ENCODE measurements at places on chromosomes 1 and 21.

DNA sequence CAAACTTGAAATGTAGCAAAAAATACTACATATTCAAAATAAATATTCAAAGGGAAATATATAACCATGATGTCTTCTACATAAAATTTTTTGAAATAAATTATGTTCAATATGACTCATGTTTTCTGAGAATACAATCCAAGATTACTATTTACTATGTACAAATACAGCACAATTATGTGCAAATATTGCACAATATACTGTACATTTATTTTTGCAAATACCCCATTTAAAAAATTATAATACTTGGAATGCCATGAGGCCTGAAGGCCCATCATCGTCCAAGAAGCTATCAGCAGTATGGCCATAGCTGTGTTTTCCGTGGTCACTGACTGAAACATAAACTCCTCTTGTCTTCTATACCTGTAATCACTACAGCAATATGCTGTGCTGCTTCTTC, 12.3 kb downstream of the CCDC181 start:
- DNase-seq, result no peak

- no peak for DNase-seq
These were observed 28.6 kb downstream of the UAP1 start for GRCh38 chr1:162590101-162590500.

DNA sequence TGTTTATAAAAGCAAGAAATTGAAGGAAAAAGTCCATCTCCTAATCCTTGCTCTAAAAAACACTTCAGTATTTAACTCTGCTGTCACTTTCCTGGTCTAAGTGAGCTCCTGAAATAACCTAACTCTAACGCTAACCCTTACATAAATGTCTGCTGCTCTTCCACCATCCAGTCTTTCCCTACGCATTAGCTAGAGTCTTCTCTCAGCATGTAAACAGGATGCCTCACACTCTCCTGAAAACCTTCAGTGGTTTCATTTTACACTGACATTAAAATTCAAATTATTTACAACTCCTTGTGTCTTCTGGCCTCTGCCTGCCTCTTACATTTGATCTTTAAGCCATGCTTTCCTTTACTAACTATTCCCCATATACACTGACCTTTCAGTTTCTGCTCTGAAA, 697.6 kb upstream of the CXADR start:
- DNase-seq, result no peak

GRCh38 chr1:40599926-40600325, 65.6 kb downstream of the RIMS3 start:
- no peak for DNase-seq

DNA sequence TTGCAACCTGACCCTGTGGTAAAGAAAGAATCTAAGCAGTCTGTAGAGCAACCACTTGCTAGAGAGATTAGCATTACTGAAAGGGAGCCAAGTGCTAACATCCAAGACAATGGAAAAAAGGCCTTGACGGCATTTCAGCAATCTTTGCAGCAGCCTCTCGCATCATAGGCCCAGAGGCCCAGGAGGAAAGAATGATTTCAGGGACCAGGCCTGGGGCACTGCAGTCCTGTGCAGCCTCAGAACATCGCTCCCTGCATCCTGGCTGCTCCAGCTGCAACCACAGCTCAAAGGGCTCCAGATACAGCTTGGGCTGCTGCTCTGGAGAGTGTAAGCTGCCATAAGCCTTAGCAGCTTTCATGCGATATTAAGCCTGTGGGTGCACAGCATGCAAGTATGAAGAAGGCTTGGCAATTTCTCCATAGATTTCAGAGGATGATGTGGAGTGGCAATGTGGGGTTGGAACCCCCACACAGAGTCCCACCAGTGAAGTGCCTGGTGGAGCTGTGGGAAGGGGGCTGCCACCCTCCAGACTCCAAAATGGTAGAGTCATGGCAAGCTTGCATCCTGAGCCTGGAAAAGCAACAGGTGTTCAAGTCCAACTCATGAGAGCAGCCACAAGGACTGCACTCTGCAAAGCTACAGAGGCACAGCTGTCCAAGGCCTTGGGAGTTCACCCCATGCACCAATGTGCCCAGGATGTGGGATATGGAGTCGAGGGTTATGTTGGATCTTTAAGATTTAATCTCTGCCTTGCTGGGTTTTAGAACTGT, 110.6 kb upstream of the HMGB4 start:
- DNase-seq, result no peak

DNA sequence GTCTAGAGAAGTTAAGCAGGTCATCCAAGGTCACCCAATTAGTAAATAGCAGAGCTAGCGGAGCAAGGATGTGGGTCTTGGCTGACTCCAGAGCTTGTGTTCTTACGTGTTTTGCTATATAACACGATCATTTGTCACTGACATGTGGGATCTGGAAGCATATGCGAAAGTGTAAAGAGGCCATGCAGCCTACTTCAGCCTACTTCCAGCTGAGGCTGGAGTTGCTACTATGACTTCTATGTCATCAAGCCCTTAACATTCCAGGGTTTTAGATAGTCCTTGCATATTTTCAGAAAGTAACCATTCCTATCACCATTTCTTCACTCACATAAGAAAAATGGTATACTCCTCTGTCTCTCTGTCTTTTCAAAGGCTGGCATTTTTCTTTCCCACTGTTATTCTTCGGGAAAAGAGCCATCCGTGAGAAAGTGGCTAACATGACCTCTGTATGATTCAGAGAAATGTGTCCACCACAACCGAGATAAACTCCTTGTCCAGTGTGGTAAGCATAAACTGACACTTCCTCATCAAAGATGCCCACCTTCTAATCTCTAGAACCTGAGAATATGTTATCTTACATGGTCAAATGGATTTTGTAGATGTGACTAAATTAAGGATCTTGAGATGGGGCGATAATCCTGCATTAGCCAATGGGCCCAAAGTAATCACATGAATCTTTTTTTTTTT, 24.0 kb upstream of the ABL2 start:
- no peak for DNase-seq

DNA sequence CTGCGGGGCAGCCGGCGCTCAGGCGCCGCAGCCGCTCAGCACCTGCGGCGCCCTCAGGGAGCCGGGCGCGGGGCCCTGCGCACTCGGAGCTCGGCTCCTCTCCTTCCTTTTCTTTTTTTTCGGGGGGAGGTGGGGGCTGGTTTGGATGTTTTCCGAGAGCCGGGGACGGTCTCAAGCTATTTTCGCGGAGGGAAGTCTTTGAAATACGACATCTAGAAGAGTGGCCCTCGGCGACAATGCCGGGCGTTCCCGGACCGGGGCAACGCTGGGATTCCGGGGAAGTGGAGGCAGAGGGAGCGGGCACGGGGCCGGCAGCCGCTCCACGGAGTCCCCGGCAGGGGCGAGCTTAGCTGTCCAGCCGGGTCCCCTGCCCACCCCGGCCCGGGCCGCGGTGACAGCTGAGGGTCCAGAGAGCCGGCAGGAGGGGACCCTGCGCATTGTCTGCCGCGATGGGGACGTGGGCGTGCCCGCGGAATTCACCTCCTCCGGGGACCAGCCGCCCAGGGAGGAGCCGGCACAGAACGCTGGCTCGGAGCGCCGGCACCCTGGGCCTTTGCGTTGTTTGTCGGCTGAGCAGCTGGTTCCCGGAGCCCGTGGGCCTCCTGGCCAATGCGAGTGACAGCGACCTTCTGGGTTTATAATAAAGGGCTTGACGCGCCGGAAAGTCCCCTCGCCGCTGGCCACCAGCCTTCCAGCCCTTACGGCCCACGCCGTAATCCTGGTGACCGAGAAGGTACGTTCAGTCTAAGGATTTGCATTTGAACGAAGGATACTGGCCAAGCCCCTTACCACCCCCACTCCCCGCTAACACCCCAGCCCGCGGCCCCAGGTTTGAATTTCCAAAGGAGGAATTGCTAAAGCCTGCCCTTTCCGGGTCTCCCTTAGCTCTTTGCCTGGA, 582 bp downstream of the SLC37A1 start:
- DNase-seq, result peak; percentile 53

- DNase-seq, result no peak
These were observed 141.8 kb upstream of the ZRANB2 start for GRCh38 chr1:71222668-71223067.

DNA sequence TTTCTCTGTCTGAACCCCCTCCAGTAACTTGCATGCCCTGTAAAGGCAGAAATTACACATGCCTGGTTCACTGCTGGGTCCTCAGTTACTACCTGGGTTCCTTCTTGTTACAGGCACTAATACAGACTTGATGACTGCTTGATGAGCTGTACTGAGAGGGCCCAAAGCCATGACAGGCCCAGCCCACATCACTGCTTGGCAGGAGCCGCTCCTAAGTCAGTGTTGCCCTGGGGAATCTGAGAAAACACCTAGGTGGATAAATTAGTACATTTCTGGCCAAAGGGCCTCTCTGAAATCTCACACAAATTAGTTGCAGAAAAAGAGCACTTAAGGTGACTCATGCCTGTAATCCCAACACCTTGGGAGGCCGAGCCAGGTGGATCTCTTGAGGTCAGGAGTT, 37.8 kb upstream of the IRF2BP2 start:
- DNase-seq, result no peak

GRCh38 chr1:169890761-169891538, 2.7 kb downstream of the SCYL3 start:
- no peak for DNase-seq

DNA sequence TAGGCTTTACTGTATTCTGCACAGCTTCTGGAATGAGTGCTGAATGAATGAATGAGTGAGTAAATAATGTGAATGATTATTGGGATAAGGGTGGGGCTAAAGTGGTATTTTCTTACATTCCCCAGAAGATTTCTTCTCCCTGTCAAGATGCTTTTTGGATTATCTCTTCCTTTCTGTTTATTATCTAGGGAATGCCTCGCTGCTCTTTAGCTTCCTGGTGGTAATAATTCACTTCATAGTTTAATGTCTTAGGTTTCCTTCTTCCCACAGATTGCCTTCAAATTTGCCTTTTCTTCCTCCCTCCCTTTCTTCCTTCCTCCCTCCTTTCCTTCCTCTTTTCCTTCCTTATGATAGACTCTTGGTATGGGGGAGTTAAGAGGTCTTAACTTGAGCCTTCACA, 24.0 kb downstream of the DDR2 start:
- DNase-seq, result no peak

- DNase-seq, result no peak
These were observed 13.4 kb downstream of the NHLH2 start for GRCh38 chr1:115827452-115828044.

DNA sequence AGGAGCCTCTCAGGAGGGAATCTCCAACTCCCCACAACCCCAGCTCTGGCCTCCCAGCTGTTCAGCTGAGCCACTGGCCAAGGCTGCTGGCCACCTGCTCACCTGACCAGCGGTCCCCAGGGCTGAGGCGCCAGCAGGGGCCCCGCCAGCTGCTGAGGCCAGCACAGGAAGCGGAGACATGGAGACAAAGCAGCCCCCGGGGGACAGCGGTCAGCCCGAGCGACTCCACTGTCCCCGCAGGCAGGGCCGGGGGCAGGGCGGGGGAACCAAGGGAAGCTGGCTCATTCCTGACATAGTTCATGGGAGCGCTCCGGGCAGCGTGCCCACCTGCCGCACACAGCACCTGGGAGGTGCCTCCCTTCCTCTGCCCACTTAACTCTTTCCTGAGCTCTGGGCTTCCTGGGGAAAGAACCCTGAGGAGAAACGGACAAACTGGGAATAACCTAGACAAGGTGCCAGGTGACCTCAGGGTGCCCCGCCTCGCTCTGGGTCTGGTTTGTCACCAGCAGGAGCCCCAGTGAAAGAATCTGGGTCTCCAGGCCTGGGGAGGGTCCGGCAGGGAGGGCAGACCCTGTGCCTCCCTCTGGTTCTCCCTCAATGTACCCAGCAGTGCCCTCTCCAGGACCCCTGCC, 10.7 kb downstream of the EPHA2 start:
- peak; percentile 80 for DNase-seq

- no peak for DNase-seq
These were observed 1.6 kb upstream of the MOV10 start for GRCh38 chr1:112672842-112673241.

GRCh38 chr1:220462752-220463151, 65.2 kb upstream of the MARK1 start:
- DNase-seq, result peak; percentile 48

DNA sequence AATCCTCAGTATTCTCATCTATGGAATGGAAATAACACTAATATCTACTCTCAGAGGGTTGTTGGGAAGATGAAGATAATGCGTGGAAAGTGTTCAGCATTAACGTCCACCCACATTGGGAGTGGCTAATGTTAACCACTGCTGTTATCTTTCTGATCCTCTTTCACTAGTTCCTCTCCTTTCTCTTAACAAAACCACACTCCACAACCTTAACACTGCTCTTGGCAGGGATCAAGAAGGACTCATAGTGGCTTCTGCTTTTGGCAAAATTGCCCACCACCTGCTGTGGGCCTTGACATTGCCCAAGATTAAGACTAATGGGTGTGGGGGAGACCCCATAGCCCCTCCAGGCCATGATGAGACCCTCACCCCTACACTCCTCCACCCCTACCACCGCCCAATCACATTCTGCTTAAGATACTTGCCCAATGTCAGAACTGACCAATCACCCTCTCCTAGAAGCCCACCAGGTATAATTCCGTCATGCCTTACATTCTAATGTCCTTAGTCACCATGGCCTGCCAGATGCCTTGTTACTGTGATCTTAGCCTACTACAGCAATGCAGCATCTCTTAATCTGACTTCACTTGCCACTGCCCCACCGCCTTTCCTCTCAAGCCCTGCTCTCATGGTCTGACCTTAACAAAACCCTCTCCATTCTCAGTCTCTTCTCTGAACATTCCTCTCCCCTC, 27.1 kb downstream of the DHCR24 start:
- DNase-seq, result no peak

GRCh38 chr1:219333626-219334025, 159.9 kb downstream of the LYPLAL1 start:
- no peak for DNase-seq

DNA sequence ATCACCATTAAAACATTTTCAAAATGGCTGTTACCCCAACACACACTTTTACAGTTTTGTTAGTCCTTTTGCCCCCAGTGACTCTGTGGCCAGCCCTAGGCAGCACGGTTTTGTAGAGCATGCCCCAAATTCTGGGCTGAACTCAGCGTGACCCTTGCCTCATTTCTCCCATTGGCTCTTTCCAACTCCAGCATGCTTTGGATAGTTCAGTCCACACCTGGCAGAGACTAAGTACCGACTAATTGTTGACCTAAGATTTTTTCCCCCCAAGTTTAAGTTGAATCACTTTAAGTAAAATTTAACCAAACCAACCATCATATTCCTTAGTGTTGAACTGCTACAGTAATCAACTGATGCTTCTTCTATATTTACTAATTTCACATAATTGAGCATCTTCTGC, 62.4 kb upstream of the LRRC8B start:
- DNase-seq, result no peak

DNA sequence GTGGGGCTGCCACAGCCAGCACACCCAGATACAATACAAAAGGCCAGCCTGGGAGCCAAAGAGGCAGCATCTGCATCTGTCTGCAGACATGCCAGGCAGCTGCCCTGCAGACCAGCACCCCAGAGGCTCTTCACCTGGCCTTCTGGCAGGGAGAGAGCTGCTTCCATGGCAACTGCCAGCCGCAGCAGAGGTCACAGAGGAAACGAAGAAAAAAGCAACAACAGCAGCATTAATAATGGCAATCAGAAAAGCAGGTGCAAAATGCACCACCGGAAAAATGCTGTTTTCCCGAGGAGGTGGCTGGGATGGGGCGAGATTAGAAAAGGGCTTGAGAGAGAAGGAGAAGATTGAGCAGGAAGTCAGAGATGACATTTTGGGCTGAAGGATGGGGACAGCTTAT, 309.5 kb downstream of the PCP4 start:
- DNase-seq, result peak; percentile 61

Measured in femur (tissue), 1 donor.